ENCODE measurements at places on chromosomes 4 and X.

DNA sequence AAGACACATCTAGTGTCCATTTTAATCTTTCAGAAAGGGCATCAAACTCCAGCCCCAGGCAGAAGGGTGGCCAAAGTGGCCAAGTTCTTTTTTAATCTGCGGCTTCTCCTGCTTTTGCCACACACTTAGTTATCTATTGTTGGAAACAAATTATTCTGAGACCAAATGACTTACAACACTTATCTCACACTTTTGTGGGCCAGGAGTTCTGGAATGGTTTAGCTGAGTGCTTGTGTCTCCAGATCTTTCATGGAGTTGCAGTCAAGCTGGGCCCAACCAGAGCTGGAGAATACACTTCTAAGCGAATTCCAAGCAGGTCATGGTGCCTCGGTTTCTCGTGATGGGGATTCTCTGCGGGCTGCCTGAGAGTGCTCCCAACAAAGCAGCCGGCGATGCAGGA, 4.0 kb downstream of the TXK start:
- no peak for DNase-seq

- DNase-seq = no peak
Observed at GRCh38 chr4:169707958-169708643, 49.6 kb downstream of the HPF1 start.

DNA sequence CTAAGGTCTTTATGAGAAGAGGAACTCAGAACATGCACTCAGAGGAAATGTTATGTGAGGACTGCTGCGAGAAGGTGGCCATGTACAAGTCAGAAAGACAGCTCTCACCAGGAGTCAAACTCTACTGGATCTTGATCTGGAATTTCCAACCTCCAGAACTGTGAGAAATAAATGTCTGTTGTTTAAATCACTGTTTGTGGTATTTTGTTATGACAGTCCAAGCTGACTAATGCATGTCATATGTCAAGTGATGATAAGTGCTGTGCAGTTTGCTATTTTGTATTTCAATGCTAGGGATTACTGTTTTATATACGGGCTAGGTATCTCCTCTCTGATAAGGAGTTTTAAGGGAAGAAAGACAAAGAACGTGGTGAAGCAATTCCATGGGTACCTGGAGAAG, 162.3 kb downstream of the CPEB2 start:
- DNase-seq = peak; percentile 62

GRCh38 chr4:6461301-6462165, 10.9 kb downstream of the PPP2R2C start:
- DNase-seq = no peak

DNA sequence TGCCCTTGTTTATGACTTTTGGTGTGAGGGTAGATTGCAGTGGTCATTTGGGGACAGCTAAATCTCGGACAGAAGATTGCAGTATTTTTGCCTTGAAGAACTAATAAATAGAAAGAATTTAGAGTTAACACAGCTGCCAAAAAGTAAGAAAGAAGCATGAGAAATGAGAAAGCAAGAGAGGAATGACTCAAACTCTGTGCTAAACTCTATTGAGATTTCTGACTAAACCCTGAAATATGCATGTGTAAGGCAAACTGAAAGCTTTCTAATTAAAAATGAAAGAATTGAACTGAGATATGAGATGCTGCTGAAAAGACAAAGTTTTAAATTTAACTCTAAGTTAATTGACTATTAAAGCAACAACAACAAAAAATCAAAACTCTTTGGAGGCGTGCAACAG, 791.3 kb downstream of the RAB28 start:
- DNase-seq = no peak

DNA sequence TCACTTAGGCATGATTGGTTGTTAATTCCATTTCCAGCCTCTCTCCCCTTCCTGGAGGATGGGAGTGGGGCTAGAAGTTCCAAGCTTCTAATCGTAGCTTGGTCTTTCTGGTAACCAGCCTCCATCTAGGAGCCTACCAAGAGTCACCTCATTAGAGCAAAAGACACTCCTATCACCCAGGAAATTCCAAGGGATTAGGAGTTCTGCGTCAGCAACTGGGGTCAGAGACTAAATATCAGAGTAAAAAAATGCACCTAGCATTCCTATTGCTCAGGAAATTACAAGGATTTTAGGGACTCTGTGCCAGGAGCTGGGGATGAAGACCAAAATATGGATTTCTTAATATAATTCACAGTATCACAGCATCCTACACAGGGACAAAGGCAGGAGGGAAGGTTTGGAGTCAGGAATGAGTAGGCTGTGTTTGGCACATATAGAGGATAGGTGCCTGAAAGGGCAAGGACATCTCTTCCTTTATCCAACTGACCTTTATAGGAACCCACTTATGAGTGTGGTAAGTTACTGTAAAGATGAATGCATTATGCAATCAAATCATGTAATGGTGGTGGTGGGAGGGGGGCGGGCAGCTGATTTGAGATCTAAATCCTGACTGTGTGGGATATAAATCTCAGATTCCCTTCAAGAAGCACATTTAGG, 30.5 kb upstream of the LIMCH1 start:
- peak; percentile 71 for DNase-seq
